Esophagus squamous epithelium (tissue), 5 donors: ENCODE measurements at places on chromosomes 16 and 17.

GRCh38 chr17:15078570-15078969, 186.6 kb downstream of the PMP22 start:
- no peak for DNase-seq

DNA sequence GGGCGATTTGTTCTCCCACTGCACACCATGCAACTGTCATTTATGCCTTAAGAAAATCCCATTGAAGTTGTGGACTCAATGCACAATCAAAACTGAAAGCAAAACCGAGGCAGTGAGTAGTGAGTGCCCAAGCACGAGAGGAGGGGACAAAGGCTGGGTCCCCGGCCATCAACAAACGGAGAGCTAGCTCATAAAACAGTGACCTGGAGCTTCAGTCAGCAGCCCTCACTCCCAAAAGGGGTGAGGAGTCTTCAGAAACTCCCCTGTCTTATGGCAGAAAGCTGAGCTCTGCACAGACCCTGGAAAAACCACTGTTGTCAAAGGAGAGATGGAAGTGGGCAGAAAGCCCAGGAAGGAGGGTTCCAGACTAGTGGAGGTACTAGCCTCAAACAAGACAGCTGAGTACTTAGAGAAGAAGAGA, 96.9 kb downstream of the ADCY9 start:
- DNase-seq, result no peak

- DNase-seq, result no peak
Measured at GRCh38 chr17:29126268-29126930, 53.8 kb downstream of the MYO18A start.

GRCh38 chr16:12063004-12063395, 86.5 kb downstream of the SNX29 start:
- no peak for DNase-seq

GRCh38 chr17:80486692-80487091, 10.3 kb upstream of the NPTX1 start:
- DNase-seq, result no peak

- no peak for DNase-seq
Measured at GRCh38 chr17:28948873-28949184, 2.5 kb downstream of the PHF12 start.

DNA sequence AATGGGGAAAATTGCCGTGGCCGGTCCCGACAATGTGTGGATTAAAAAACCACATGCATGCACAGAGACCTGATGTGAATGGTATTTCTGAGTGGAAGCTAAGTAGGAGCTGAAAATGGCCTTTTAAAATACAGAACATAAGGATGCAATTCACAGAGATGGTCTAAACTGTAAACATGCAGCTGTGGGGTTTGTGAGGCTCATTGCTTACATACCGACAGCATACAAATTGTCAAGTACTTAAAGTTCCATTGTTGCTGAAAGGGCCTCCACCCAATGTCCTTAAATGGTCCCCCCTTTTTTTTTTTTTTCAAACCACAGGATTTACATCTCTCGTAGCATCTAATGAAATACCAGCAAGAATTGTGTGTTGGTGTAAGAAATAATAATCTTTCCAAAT, 523.2 kb downstream of the MAF start:
- DNase-seq, result no peak

DNA sequence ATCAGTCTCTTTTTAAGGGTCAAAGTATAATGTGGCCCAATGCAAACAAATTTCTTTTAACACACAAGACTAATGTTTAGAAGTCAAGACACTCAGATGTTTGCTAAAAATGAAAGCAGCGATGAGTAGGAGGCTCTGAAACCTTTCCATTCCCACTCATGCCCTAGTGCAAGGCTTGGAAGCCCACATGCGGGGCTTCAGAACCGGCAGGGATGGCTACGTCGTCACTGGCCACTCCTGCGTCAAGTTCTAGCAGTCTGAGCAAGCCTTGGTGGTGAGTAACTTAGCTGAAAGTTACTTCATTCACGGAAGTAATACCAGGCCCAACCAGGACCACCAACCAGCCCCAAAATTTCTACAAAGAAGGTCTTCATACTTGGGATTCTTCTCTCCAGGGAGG, 14.8 kb upstream of the TMED6 start:
- DNase-seq, result no peak

GRCh38 chr17:28173801-28174200, 131.3 kb downstream of the NLK start:
- no peak for DNase-seq

DNA sequence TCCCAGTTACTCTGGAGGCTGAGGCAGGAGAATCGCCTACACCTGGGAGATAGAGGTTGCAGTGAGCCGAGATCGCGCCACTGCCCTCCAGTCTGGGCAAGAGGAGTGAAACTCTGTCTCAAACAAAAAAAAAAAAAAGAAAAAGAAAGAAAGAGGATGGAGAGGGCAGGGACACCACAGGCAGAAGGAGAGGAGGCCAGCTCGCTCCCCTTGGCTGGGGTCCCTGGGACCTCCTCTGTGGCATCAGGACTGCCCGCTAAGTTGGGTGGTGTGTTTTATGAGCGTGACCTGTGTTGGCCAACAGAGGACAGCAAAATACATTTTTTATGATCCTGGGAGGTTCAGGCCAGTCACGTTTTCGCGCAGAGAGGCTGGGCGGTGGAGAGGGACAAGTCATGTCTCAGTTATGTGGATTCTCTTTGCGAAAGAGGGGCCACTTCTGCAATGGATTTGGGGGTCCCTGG, 229.6 kb downstream of the MRTFB start:
- no peak for DNase-seq

- DNase-seq, result no peak
Measured at GRCh38 chr17:8162997-8163977, 539 bp upstream of the VAMP2 start.

DNA sequence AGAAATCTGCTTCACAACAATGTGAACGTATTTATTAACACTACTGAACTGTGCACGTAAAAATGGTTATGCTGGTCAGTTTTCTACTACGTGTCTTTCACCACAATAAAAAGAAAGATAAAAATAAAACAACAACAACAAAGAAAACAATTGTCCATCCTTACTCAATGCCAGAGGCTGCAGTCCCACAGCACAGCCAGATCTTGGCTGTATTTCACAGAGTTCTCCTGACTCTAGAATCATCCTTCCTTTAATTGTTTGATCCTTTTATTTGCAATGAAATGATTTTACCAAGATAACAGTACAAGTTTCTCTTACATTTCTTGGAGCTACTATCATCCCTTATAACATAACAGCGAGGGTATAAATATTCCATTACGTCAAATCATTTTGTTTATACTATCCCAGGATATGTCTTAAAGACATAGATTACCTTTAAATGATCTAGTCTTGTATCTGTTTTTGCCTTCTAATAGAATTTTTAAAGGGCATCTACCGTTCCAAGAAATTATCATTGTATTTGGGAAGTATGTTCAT, 103.3 kb downstream of the SLC39A11 start:
- no peak for DNase-seq
